ENCODE measurements at places on chromosomes 1 and 21. TPM values are rescaled to one million over a fixed set of nuclear protein-coding genes. Genes with fewer than 3 reads are reported as not detected.
A peak's percentile ranks its signal among the peaks of the same experiment; 100 is the strongest.

DNA sequence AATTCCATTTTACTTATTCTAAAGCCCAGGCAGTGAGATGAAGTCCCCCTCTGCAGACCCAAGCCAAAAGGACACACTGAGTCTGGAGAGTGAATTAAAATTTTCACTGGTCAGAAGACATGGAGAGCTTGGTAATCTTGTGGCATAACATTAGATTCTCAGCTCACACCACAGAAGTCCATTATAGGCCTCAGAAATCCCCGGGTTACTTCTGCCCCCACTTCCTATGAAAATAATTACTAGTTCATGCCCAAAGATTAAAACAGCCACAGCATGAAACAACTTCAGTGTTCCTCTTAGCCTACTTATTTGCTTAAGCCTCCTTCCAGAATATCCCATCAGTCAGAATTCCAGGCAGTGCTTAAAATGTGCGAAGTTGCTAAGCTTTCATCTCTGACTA lies 123.3 kb downstream of the ZC3H11B start:
- DNase-seq = no peak

GRCh38 chr1:7018826-7019225 lies 233.6 kb downstream of the CAMTA1 start:
- DNase-seq = no peak

DNA sequence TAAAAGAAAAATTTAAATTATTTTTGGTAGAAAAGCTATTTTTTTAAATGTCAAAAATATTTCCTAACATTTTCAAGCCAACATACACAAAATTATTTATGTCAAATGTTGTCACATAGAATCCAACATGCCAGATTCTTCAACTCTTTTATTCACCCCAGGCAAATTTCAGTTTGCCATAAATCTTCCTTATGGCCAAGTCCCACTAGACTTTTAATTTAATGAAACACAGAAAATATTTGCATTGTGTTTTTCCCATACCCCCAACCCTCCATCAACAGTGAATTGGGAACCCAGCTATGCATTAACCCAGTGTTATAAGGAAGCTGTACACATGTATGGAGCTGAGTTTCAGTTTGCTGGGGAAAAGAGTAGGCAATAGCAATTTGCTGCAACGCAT lies 41.4 kb downstream of the DUSP10 start:
- DNase-seq = no peak

GRCh38 chr1:209400351-209401220 lies 182.9 kb upstream of the CAMK1G start:
- DNase-seq = no peak

GRCh38 chr1:21164266-21164665 lies 12.4 kb downstream of the EIF4G3 start:
- no peak for DNase-seq

DNA sequence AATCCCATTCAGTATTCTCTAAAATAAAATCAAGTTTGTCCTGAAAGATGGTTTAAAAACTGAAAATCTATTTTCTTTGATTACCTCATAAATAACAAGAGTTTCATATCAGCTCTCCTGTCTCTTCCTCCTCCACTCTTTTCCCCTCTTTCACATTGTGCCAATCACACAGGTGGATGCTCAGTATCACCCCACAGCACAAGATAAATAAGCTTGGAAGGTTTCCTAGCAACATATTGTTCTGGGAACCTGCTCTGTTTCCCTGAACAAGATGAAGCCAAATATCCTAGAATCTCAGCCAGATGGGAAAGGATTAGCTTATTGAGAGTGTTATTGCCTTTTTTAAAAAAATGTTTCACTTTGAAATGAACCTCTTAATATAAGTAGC lies 45.7 kb upstream of the CACYBP start:
- peak; percentile 74 for DNase-seq

DNA sequence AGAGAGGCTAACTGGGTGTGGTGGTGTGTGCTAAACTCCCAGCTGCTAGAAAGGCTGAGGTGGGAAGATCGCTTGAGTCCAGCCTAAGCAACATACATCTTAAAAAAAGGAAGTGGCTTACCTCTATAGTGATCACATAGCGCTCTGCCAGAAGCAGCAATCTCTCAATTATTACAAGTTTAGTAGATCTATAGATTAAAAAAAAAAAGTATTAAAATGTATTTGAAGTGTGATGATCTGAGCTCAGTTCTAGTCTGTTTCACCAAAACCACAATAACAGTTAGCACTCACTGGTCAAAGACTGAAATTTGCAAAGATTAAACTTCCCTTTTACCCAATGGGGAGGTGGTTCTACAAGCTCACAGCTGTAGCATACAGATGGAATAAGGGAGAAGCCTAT lies 76.3 kb downstream of the USP24 start:
- no peak for DNase-seq

- DNase-seq = no peak
These were observed 11.8 kb downstream of the MRPS6 start for GRCh38 chr21:34085129-34085528.

GRCh38 chr1:8764293-8764937 lies 53.0 kb downstream of the RERE start:
- DNase-seq = no peak

RUNX3 gene
- total RNA-seq = not detected

ATAD3C gene
- total RNA-seq = not detected

TTC34 gene
- total RNA-seq = 0.45 TPM

GRHL3 gene
- total RNA-seq = 1.2 TPM

S100A7A gene
- total RNA-seq = not detected

ELAPOR1 gene
- total RNA-seq = 6.4 TPM
